H9 (cell line): ENCODE measurements at places on chromosomes 3 and 15. TPM values are rescaled to one million over a fixed set of nuclear protein-coding genes. Genes with fewer than 3 reads are reported as not detected.
A peak's percentile ranks its signal among the peaks of the same experiment; 100 is the strongest.

Gene ANKRD34C
- not detected in 2 replicates for total RNA-seq

Gene RLBP1
- total RNA-seq, result not detected in 2 replicates

Gene MUC20
- 0.33 TPM in 1 of 2 replicates, not detected in the other for total RNA-seq

Gene OR4F6
- total RNA-seq, result not detected in 2 replicates

Gene PPP1R14D
- not detected in 2 replicates for total RNA-seq

Gene SKOR1
- total RNA-seq, result 0.13 TPM in 2 replicates

Gene PFN2
- 169 and 174 TPM in 2 replicates for total RNA-seq

Gene GCNT3
- total RNA-seq, result not detected in 2 replicates

Gene RTP1
- total RNA-seq, result 6.6 and 7.5 TPM in 2 replicates

Gene CHRM5
- not detected in 2 replicates for total RNA-seq

Gene ETFA
- total RNA-seq, result 94.2 and 109 TPM in 2 replicates

Gene GHSR
- total RNA-seq, result not detected in 2 replicates

- H3K36me3 ChIP-seq, result no peaks in the 10 kb centered on the region
- no peak overlapping the region for H3K4me3 ChIP-seq
- no peak for DNase-seq
- H3K27me3 ChIP-seq, result no peaks in the 10 kb centered on the region
- no peak overlapping the region for H3K27ac ChIP-seq
These were observed 430.7 kb upstream of the CBLB start for GRCh38 chr3:106299300-106300098.

- no peaks in the 10 kb centered on the region for H3K27me3 ChIP-seq
- H3K36me3 ChIP-seq, result peaks cover 3% of the 10 kb centered on the region
- no peak overlapping the region for H3K4me3 ChIP-seq
- H3K4me1 ChIP-seq, result peaks cover 3% of the 10 kb centered on the region; the same call in 1 of the 2 replicates
These were observed 13.2 kb downstream of the DOCK3 start for GRCh38 chr3:50687916-50688315.

DNA sequence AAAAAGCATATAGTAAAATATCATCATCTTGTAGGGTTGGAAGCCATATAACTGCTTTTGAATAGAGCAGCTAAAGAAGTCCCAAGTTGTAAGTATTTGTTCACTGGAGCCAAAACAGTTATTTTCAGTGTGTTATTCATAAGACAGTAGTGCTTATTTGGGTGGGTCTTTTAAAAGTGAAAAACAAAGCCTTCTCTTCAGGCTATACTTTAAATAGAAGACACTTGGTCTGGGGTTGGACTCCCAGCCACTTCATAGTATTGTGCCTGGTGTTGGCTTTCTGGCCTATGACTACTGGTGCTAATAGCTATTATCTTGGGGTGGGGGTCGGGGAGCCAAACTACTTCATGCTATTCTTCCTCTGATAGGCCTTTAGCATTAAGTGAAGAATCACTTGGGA, 135.2 kb downstream of the SLC25A26 start:
- H3K27ac ChIP-seq, result no peak overlapping the region
- no peaks in the 10 kb centered on the region for H3K27me3 ChIP-seq
- no peaks in the 10 kb centered on the region for H3K4me1 ChIP-seq
- H3K36me3 ChIP-seq, result no peaks in the 10 kb centered on the region
- DNase-seq, result no peak
- no peak overlapping the region for H3K4me3 ChIP-seq

- no peaks in the 10 kb centered on the region for H3K36me3 ChIP-seq
- H3K27me3 ChIP-seq, result no peaks in the 10 kb centered on the region
- H3K4me1 ChIP-seq, result no peaks in the 10 kb centered on the region
- H3K27ac ChIP-seq, result no peak overlapping the region
These were observed 93.7 kb upstream of the RBMS3 start for GRCh38 chr3:29186982-29187725.

DNA sequence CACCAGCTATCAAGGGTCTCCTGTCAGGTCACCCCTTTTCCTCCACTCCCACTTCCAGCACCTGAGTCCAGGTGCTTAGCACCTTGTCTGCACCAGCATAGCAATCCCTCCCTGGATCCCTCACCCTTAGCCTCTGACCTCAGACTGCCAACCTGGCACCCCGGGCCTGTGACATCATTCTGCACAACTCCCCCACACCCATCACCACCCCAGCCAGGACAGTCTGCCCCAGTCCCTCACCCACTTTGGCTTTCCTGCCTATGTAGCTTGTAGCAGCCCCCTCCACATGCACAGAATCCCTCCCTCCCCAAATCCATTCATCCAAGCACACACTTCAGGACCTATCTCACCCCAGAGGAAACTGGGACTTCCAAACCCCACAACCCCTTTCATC, 819 bp upstream of the PLXNB1 start:
- H3K36me3 ChIP-seq, result peaks cover 38% of the 10 kb centered on the region
- peak overlapping the region; percentile 93 for H3K4me3 ChIP-seq
- no peaks in the 10 kb centered on the region for H3K27me3 ChIP-seq

DNA sequence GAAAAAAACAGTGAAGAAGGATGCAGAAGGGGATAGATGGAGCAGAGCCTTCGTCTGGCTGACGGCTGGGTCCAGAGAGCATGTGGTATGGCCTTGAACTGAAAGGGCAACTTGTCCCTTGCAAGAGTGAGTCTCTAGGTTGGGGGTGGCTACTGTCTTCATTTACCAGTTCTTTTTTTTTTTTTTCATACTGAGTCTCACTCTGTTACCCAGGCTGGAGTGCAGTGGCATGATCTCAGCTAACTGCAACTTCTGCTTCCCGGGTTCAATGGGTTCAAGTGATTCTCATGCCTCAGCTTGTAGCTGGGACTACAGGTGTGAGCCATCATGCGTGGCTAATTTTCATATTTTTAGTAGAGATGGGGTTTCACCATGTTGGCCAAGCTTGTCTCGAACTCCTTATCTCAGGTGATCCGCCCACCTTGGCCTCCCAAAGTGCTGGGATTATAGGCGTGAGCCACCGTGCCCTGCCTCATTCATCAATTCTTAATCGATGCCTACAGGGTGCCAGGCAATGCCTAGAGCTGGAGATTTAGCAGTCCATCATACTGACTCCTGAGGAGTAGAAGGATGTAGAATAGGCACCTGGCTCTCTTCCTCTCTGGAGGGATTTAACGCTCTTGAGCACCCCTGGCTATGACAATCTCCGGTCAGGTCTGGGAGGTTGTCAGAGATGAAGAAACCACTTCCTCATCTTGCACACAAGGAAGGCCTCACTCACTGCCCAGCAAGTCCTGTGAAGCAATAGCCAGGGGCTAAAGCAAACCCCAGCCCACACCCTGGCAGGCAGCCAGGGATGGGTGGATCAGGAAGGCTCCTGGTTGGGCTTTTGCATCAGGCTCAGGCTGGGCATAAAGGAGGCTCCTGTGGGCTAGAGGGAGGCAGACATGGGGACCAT, at the start of gene CAMP:
TSS of gene CAMP (plus strand) at position 880 of the 898 bp plus-strand sequence. CDS start at position 897, 17 bp downstream.
- H3K36me3 ChIP-seq, result no peaks in the 10 kb centered on the region
- no peak within 1 kb of the TSS for H3K27ac ChIP-seq
- H3K27me3 ChIP-seq, result no peaks in the 10 kb centered on the region; the same call in 1 of the 2 replicates
- no peaks in the 10 kb centered on the region for H3K4me1 ChIP-seq
- no peak within 1 kb of the TSS; the same call in 2 of the 3 replicates for H3K4me3 ChIP-seq

GRCh38 chr3:60307562-60308199, 943.6 kb downstream of the FHIT start:
- no peak overlapping the region for H3K27ac ChIP-seq

GRCh38 chr15:72249142-72249810, 18.3 kb upstream of the PKM start:
- H3K27ac ChIP-seq, result no peak overlapping the region
- DNase-seq, result no peak
- no peaks in the 10 kb centered on the region for H3K4me1 ChIP-seq
- H3K27me3 ChIP-seq, result peaks cover 2% of the 10 kb centered on the region
- no peak overlapping the region for H3K4me3 ChIP-seq
- peaks cover 66% of the 10 kb centered on the region for H3K36me3 ChIP-seq

DNA sequence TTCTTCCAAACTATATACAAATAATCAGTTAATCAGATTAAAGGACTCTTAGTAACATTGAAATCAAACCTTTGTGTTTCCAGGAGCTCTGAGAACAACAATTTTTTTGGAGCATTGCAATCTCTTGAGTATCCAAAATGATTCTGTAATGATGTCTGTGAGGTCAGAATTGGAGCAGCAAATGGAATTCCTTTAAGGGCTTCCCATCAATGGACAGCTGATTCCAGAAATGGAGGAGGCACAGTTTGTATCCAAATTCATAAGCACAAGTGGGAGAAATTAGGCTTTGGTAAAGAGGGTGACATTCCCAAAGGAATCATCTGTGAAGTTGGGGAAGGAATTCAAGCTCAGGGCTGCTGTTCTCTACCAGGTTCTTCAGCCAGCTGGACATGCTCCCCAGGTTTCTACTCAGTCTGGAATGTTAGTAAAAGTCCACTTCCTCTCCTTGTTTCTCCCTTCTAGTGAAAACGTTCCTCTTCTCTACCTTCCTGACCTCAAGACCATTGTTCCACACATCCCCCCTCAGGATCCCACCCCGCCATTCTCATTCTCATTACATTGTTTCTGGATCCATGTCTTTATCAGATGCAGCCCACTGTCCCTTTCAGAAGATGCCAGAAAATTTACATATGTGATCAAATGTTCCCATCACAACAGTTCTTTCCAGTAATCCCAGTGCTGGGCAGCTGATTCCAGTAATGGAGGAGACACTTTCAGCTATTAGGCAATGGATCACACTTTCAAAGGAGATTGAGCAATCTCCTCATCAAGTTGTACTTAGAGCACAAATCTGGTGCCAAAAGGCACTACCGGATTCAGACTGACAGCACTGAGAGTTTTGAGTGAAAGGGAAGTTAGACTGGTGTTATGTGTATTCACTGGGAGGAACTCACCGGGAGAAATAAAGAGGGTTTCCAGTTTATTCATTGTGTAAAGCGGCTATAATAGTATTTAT, 391.3 kb upstream of the TPRG1 start:
- no peaks in the 10 kb centered on the region for H3K4me1 ChIP-seq
- no peak overlapping the region for H3K27ac ChIP-seq
- peaks cover 2% of the 10 kb centered on the region; the same call in 2 of the 3 replicates for H3K36me3 ChIP-seq
- H3K4me3 ChIP-seq, result no peak overlapping the region

- no peaks in the 10 kb centered on the region for H3K36me3 ChIP-seq
- H3K27me3 ChIP-seq, result no peaks in the 10 kb centered on the region
- H3K4me1 ChIP-seq, result no peaks in the 10 kb centered on the region
- H3K4me3 ChIP-seq, result no peak overlapping the region
- DNase-seq, result no peak
These were observed 75.5 kb upstream of the XCR1 start for GRCh38 chr3:46102780-46103130.

GRCh38 chr3:13455644-13456043, 24.5 kb upstream of the HDAC11 start:
- no peaks in the 10 kb centered on the region for H3K4me1 ChIP-seq
- H3K36me3 ChIP-seq, result no peaks in the 10 kb centered on the region
- no peaks in the 10 kb centered on the region; the same call in 1 of the 2 replicates for H3K27me3 ChIP-seq
- no peak for DNase-seq
- no peak overlapping the region for H3K4me3 ChIP-seq

GRCh38 chr3:115022199-115022598, 124.9 kb downstream of the ZBTB20 start:
- H3K27ac ChIP-seq, result no peak overlapping the region
- no peaks in the 10 kb centered on the region for H3K27me3 ChIP-seq
- no peak overlapping the region for H3K4me3 ChIP-seq

GRCh38 chr3:9769012-9769411, 735 bp downstream of the CAMK1 start:
- H3K27ac ChIP-seq, result no peak overlapping the region
- H3K36me3 ChIP-seq, result peaks cover 15% of the 10 kb centered on the region
- peak overlapping the region; percentile 63 for H3K4me3 ChIP-seq
- no peaks in the 10 kb centered on the region for H3K4me1 ChIP-seq

- peak overlapping the region; percentile 61 for H3K27ac ChIP-seq
- peaks cover 2% of the 10 kb centered on the region; the same call in 1 of the 2 replicates for H3K4me1 ChIP-seq
- peaks cover 3% of the 10 kb centered on the region; the same call in 2 of the 3 replicates for H3K36me3 ChIP-seq
- DNase-seq, result no peak
- H3K4me3 ChIP-seq, result peak overlapping the region; percentile 43
These were observed 209.0 kb upstream of the ALCAM start for GRCh38 chr3:105157766-105158085.

GRCh38 chr15:99131441-99132023, 26.7 kb downstream of the SYNM start:
- H3K36me3 ChIP-seq, result no peaks in the 10 kb centered on the region; the same call in 2 of the 3 replicates
- H3K27ac ChIP-seq, result no peak overlapping the region
- no peak overlapping the region for H3K4me3 ChIP-seq

GRCh38 chr3:192042116-192042515, 581.2 kb downstream of the PYDC2 start:
- no peaks in the 10 kb centered on the region for H3K36me3 ChIP-seq
- H3K27me3 ChIP-seq, result no peaks in the 10 kb centered on the region
- H3K4me1 ChIP-seq, result 0 out of 2 replicates have a peak, but pooled peaks cover 2% of the 10 kb centered on the region
- no peak overlapping the region for H3K4me3 ChIP-seq
- DNase-seq, result no peak

GRCh38 chr3:40377822-40378221, 9.2 kb upstream of the ENTPD3 start:
- no peaks in the 10 kb centered on the region for H3K27me3 ChIP-seq
- H3K4me1 ChIP-seq, result no peaks in the 10 kb centered on the region
- no peak overlapping the region for H3K27ac ChIP-seq
- no peak for DNase-seq
- no peak overlapping the region for H3K4me3 ChIP-seq
- H3K36me3 ChIP-seq, result no peaks in the 10 kb centered on the region

DNA sequence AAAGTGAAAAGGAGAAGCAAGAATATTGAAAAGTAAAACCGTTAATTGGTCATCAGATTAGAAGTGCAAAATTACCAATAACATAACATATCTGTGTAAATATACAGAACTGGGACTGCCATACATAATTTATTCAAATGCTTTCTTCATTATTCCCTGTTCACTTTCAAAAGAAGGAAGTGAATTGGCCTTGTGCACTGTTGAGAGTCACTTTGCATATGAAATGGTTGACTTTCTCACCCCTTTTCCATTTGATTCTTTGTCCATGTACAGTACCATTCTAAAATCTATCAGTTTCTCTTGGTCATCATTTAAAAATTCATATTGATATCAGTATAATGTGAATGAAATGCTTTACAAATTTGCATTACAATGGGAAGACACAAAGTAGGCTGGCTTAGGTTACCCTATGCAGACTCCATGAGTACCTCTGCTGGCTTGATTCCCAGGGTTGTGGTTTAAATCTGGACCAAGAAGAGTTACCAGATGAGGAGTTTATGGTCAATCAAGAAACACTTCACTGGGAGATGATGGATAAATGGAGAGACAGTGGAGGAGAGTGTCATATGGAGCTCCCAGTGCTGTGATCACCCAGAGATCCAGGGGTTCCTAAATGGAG, 210.9 kb upstream of the TOPAZ1 start:
- H3K27ac ChIP-seq, result no peak overlapping the region
- no peaks in the 10 kb centered on the region for H3K36me3 ChIP-seq
- H3K4me1 ChIP-seq, result no peaks in the 10 kb centered on the region; the same call in 1 of the 2 replicates
- no peak overlapping the region for H3K4me3 ChIP-seq
- H3K27me3 ChIP-seq, result no peaks in the 10 kb centered on the region

- no peaks in the 10 kb centered on the region for H3K27me3 ChIP-seq
- no peak overlapping the region for H3K4me3 ChIP-seq
- H3K27ac ChIP-seq, result no peak overlapping the region
- no peak for DNase-seq
- H3K36me3 ChIP-seq, result peaks cover 4% of the 10 kb centered on the region
- H3K4me1 ChIP-seq, result no peaks in the 10 kb centered on the region; the same call in 1 of the 2 replicates
These were observed 26.0 kb downstream of the UBE2E1 start for GRCh38 chr3:23831517-23832394.

- H3K36me3 ChIP-seq, result no peaks in the 10 kb centered on the region
- no peaks in the 10 kb centered on the region for H3K27me3 ChIP-seq
- DNase-seq, result no peak
- H3K4me3 ChIP-seq, result no peak overlapping the region
- no peak overlapping the region for H3K27ac ChIP-seq
These were observed 153.5 kb downstream of the UACA start for GRCh38 chr15:70609889-70610288.
